ENCODE measurements at places on chromosomes 3 and 15.

- DNase-seq = peak; percentile 5
Measured at GRCh38 chr3:35929158-35929557, 289.8 kb downstream of the ARPP21 start.

- DNase-seq = no peak
Measured at GRCh38 chr3:42884324-42884723, 8.6 kb upstream of the CYP8B1 start.

- DNase-seq = no peak
Measured at GRCh38 chr15:28129231-28129848, 30.2 kb upstream of the OCA2 start.

GRCh38 chr3:71258116-71258515 is 325.4 kb downstream of the FOXP1 start:
- peak; percentile 84 for DNase-seq

GRCh38 chr3:140756240-140757016 is 78.6 kb downstream of the TRIM42 start:
- no peak for DNase-seq

GRCh38 chr15:36671017-36671416 is 91.6 kb downstream of the CDIN1 start:
- DNase-seq = no peak

GRCh38 chr3:10523561-10523960 is 18.2 kb upstream of the ATP2B2 start:
- no peak for DNase-seq

DNA sequence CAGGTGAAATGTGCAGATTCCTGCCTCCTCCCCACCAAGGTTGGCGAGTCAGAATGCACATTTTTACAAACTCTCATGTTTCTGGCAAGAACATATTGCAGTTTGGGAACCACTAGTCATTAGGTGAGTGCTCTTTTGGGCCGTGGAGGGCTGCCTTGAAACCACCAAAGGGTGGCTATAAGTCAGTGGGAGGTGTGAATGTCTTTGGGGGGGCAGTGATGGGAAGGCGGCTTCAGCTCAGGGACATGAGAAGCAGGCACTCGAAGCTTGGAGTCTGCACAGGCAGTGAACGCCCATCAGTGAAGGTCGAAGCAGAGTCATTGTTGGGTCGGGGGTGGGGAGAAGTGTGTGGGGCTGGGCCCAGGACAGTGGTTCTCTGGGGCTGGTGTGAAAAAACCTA is 1.1 kb downstream of the NOX5 start:
- no peak for DNase-seq

DNA sequence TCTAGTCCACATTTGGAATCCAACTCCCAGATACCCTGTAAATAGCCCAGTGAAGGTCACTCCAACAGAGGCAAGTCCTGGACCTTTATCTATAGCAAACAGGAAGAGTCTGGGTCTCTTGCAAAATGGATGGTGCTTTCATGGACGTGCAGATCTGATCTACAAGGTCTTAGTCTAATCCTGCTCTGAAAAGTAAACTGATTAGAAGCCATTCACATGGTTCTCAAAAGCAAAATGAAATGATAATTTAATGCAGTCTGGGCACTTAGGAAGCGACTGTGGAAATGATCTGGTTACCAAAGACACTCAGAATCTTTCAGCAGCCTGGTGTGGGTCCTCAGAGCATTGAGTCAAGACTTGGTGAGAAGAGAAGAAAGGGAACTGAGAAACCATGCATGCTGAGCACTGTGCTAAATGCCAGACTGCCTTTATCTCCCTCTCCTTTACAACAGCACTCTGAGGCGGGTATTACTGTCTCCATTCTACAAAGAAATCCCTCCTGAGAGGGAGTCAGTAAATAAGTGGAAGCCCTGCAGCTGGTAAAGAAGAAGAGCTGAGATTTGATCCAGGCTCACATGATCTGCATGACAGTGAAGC is 29.0 kb downstream of the AQP9 start:
- DNase-seq = no peak

- DNase-seq = peak; percentile 31
Measured at GRCh38 chr15:29044503-29044901, 158.7 kb downstream of the APBA2 start.

DNA sequence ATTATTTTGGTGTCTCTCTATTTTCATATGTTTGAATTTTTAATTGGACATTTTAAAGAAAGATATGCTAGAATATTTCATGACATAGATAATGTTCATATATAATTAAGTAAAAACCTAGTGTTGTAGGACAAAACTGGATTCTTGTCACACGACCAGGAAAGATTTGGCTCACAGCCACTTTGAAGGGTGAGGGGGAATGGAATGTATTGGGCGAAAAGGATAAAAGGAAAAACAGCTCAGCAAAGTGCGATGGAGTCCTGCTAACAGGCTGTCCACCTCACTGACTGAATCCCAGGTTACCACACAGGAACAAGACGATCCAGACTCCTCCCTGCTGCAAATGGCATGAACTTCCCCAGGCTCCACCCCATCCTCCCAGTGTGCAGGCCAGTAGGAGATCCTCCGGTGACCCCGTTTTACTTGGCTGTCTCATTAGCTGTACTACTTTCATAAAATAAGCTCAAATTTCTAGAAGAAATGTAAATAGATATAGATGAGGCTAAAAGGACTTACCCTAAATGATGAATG is 186.2 kb downstream of the CD47 start:
- peak; percentile 23 for DNase-seq

DNA sequence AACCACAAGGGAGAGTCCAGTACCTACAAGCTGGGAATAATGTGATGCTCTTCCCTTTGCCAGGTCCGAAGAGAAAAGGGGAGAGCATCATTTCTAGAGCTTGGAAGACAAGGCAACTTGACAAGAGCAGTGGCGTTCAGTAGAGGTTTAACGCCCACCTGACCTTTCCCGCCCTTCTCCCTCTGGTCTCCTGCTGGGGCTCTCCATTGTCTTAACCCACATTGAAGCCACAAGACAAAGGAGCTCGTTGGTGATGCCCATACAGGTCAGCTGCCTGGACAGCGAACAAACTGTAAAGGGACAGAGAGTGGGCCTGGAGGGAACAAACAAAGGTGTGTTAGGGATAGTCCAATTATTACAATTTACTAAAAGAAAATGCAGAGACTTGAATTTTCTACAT is 13.1 kb upstream of the DUT start:
- DNase-seq = no peak
